ENCODE measurements at places on chromosomes 7 and 10.

DNA sequence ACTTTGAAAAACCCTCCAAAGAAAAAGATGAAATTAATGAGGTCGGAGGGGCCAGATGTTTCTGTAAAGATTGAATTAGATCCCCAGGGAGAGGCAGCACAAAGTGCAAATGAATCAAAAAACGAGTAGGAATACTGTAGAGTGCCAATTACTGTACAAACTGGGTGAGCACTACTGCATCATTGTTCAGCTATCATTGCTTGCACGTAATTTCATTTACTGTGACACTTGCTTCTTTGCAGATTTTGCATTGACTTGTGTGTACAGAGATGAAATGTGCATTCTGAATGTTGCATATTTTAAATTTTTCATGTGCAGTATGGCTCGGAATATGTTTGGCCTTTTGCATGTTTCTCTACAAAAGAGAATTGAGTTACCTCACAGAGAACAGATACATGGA is 123.7 kb downstream of the LCOR start:
- no peak for DNase-seq

DNA sequence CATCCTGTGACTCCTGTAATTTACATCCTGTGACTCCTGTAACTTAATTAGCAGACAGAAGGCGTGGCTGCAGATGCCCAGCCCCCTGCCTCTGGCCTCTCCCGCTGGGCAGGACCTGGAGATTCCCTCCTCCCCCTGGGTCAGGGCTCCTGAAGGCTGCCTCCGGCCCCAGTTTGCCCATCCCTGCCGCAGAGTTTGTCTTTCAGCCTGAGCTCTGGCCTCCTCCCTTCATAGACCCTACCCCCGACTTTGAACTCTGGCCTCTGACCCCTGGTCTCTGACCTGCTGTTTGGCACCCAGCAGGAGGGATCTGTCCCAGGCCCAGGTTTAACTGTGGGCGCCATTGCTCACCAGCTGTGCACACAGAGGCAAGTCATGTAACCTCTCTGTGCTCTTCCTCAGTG is 45.6 kb downstream of the ELFN1 start:
- DNase-seq, result no peak

GRCh38 chr7:37068902-37069301 is 344.6 kb upstream of the AOAH start:
- no peak for DNase-seq

DNA sequence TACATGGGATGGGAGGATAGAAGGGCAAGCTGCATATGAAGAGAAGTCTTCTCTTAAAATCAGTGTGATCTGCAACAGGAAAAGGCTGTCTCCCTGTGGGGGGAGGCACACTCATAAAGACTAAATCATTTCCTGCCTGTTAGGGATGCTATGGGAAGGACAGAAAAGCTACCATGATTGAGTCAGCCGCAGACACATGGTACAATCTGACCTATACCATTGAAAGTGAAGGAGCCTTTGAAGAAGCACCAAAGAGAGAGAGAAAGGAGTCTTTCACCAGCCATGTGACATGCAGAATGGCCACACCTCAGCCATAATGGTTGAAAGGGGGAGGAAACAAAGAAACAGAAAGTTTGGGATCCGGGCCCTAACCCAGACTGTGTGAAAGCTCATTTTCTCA is 29.1 kb downstream of the NUDCD3 start:
- no peak for DNase-seq

DNA sequence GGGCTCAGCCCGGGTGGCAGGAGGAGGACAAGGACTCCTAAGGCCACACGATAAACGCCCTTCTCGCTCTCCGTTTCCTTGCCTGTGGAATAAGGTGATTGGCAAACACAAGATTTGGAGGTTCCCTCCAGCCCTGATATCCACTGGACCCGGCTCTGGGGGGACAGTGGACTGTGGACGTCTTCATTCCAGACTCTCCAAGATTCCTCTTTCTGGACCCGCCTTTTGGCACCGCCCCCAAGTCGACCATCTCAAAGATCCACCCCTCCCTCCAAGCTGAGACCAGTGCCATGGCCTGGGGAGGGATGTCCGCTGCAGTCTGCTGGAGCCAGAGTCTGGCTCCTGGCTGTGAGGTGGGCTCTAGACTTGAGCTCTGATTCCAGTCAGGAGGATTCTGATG is 23.6 kb downstream of the ZNF783 start:
- DNase-seq, result no peak
